ENCODE measurements at places on chromosomes 2 and 18.
A peak's percentile ranks its signal among the peaks of the same experiment; 100 is the strongest.

- no peaks in the 10 kb centered on the region for H3K27me3 ChIP-seq
- H3K36me3 ChIP-seq = no peaks in the 10 kb centered on the region
- no peak overlapping the region for H3K27ac ChIP-seq
- DNase-seq = no peak
- H3K4me1 ChIP-seq = no peaks in the 10 kb centered on the region
- H3K4me3 ChIP-seq = no peak overlapping the region
Measured at GRCh38 chr2:5242751-5243150, 449.4 kb upstream of the SOX11 start.

DNA sequence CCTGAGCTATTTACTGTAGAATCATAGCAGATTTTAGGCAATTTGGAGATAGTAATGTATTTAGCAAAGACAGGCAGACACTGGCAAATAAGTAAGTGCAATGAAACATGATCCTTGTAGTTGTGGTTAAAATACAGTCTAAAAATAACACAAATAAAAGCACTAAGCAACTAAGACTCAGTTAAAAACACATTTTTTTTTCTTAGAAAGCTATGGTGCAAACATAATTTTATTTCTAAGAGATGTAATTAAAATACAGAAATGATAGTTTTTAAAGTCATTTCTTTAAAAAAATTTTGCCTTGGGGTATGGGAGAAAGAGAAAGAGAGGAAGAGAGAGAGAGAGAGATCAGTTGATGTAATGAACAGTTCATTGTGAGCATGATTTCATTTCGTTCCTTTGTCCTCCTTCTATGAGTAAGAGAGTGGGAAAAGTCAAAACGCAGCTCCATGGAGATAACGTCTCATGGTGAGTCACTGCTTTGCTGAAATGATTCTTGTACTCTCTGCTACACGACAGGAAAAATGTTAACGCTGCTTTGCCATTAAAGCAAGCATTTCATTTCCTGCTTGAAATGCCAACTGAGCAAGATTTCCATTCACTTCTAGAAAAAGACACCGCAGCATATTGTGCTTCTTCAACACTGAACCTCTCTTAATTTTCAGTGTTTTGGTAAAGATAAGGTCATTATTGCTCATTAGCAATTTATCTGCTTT is 61.3 kb upstream of the PGAP1 start:
- peaks cover 40% of the 10 kb centered on the region for H3K36me3 ChIP-seq
- peak overlapping the region; percentile 91 for H3K27ac ChIP-seq
- DNase-seq = peak; percentile 38
- H3K27me3 ChIP-seq = no peaks in the 10 kb centered on the region

DNA sequence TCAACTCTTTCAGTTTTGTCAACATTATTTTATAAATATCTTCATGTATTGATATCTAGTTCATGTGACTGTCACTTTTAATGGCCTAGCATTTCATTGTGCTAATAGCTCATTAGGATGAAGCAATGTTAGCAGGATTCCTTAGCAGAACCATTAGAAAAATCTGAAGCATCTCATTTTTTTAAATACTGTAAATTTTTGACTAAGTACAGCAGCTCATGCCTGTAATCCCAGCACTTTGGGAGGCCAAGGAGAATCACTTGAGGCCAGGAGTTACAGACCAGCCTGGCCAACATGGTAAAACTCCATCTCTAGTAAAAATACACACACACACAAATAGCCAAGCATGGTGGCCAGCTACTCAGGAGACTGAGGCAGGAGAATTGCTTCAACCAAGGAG is 15.6 kb upstream of the ANTXR1 start:
- no peak for DNase-seq
- H3K36me3 ChIP-seq = no peaks in the 10 kb centered on the region
- peaks cover 27% of the 10 kb centered on the region for H3K27me3 ChIP-seq
- H3K4me1 ChIP-seq = no peaks in the 10 kb centered on the region
- H3K4me3 ChIP-seq = no peak overlapping the region

DNA sequence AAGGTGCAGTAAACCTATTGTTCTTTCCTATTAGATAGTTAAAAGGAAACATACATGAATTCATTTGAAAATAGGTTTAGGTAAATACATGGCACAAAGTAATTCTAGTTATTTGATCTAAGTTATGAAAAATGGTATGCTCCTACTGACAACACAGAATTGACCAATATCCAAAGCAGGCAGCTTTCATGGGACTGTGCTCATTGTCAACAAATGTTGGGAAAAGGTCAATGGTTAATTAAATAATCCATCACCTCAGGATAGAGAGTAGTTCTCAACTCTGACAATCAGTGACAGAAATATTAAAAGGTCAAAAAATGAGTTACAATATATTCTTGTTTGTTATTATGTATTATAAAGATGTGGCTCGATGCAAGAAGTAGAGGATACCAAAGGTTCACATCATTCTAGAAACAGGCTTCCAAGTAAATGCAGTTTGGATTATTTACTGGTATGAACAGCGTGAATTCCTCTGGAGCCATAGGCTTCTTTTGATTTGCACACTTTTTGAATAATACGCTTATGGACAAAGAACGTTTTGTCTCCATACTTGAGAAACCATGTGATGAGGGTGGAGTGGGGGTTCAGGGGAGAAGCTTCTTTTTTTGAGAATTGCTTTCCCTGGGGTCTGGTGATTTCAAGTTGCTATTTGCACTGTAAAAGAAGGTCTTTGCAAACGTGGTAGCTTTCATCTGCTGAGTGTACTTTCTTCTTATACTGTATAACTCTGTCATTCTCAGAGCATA is 422.0 kb upstream of the ZEB2 start:
- no peaks in the 10 kb centered on the region for H3K4me1 ChIP-seq
- H3K36me3 ChIP-seq = no peaks in the 10 kb centered on the region
- H3K4me3 ChIP-seq = no peak overlapping the region
- no peak overlapping the region for H3K27ac ChIP-seq

GRCh38 chr2:173109253-173110188 is 33.9 kb downstream of the MAP3K20 start:
- peaks cover 14% of the 10 kb centered on the region for H3K4me1 ChIP-seq
- no peaks in the 10 kb centered on the region for H3K27me3 ChIP-seq
- H3K27ac ChIP-seq = no peak overlapping the region
- H3K4me3 ChIP-seq = no peak overlapping the region
- peaks cover 8% of the 10 kb centered on the region for H3K36me3 ChIP-seq

DNA sequence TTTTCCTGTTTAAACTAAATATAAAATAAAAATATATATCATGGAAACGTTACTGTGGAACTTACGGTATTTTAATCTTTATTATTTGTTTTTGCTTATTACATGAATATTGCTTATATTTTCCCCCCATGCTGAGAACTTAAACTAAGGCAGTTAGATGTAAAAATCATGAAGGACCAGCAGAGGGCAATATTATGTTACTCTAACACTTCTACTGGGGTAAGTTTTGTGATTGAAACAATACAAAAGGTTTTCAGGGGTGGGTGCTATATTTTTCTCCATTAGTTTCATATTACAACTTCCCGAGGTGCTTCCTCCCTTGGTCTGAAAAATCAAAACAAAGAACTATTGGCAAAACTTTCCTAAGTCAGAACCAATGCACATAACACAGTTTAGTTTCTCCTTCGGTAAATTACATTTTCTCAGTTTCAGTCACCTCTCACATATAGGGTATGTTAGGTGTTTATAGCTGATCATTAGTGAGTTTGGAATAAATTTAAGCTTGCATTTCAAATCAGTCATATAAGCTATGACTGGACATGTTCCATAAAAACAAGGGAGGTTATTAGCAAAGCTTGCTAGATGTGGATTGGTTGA is 54.8 kb downstream of the ZNF407 start:
- H3K27me3 ChIP-seq = no peaks in the 10 kb centered on the region
- H3K4me3 ChIP-seq = no peak overlapping the region
- DNase-seq = no peak
- H3K36me3 ChIP-seq = peaks cover 11% of the 10 kb centered on the region

DNA sequence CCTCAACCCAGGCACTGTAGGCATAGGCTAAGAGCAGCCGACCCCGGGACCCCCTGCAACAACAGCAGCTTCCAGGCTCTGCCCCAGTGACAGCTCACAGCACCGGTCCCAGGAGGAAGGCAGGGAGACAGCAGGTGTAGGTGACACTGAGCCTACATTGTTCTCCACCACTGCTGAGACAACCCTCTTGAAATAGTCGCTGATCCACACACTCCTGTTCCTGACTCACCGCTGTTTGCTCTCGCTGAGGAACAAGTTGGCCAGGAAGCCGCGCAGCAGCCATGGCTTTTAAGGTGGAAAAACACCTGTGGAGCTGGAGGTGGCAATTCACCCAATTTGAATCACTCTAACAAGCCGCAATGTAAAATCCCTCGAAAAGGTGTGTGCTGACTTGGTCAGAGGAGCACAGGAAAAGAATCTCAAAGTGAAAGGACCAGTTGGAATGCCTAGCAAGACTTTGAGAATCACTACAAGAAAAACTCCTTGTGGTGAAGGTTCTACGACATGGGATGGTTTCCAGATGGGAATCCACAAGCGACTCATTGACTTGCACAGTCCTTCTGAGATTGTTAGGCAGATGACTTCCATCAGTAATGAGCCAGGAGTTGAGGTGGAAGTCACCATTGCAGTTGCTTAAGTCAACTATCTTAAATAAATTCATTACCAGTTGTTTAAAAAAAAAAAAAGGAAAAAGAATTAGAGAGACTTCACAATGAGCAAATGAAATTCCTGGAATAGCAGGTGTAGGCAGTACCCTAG is 167.5 kb downstream of the ARL4C start:
- no peaks in the 10 kb centered on the region for H3K36me3 ChIP-seq
- no peak for DNase-seq
- H3K27ac ChIP-seq = no peak overlapping the region
- peaks cover 37% of the 10 kb centered on the region for H3K4me1 ChIP-seq
- H3K4me3 ChIP-seq = no peak overlapping the region
- peaks cover 25% of the 10 kb centered on the region for H3K27me3 ChIP-seq

- H3K36me3 ChIP-seq = no peaks in the 10 kb centered on the region
- H3K4me3 ChIP-seq = no peak overlapping the region
- DNase-seq = no peak
- no peak overlapping the region for H3K27ac ChIP-seq
Measured at GRCh38 chr2:130764035-130764820, 8.9 kb downstream of the AMER3 start.

Data from stimulated activated naive B cell treated with anti-CD40 and anti-IgM and Interleukin-4, amounts not matched to agents 10 μg/mL and 1 μg/mL and 100 μg/mL, for 72 hours (primary cell).